Stimulated activated naive B cell treated with anti-CD40 and anti-IgM and Interleukin-4, amounts not matched to agents 10 μg/mL and 1 μg/mL and 100 μg/mL, for 72 hours (primary cell): ENCODE measurements at places on chromosomes 16 and 17.

DNA sequence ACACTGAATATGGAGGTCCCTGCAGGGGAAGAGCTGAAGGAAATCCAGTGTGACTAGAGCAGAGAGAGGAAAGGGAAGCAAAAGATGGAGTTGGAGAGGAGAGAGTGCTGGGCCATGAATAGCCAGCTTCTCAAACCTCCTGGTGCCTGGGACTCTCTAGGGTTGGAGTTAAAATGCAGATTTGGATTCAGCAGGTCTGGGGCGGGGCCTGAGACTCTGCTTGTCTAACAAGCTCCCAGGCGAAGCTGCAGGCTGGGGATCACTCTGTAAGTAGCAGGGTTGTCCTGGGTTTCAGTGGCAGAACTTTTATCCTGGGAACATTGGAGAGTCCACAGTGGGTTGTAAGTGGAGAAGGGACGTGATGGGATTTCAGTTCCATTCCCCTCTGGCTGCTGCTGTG is 103.4 kb upstream of the PLCG2 start:
- no peak for DNase-seq

- DNase-seq, result no peak
Measured at GRCh38 chr16:26139884-26140283, 448.1 kb downstream of the HS3ST4 start.

DNA sequence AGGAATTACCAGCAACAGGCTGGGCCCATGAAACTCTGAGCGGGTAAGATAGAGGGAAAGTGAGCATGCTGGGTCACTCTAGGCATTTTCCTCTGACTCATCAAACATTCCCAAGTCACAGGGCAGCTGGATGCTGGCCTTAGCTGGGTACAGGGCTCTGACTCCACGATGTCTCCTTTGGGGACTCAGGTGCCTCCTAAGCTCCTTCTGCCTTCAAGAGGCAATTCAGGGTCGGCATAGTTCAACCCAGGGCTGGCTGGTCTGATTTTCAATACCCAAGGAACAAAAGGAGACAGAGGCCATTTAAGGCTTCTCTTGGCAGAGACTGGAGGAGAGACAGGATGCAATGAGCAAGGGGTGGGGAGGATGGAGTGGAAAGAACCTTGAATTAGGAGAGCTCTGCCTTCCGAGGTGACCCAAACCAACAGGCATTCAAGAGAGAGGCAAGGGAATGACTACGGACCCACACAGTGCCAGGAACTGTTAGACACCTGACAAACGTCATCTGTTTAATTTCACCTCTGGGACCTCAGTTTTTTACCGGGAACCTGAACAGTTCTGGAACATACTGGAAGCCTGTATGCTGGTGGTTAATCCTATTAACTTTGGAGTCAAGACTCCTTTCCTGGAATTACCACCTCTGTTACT is 910 bp downstream of the WBP2 start:
- no peak for DNase-seq

DNA sequence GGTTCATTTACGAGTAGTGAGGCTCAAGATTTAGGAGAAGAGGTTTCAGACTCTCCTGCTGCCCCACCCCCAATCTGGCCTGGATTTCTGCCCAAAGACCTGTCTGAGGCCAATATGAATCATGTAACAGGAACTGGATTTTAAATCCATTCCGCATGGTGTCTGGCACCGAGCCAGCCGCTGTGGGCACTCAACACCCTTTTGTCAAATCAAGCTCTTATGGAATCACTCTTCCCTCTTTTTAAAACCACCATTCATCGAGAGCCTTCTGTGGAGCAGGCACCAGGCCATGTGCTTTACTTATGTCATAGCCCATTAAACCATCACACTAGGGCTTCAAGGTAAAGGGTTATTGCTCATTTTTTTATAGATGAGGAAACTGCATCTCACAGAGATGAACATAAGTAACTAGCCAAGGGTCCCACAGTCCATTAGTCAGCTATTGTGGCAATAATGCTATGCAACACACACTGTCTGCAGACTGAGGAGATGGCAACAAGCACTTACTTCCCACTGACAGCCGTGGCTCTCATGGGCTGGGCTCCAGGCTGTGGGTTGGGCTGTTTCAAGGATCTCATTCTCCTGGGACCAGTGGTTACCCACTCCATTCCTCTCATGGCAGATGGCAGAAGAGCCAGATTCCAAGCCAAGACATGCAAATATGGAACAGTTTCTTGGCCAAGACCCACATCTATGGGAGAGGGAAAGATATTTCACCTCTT is 93.6 kb downstream of the WSCD1 start:
- no peak for DNase-seq

GRCh38 chr16:10992797-10993196 is 48.4 kb downstream of the CLEC16A start:
- no peak for DNase-seq

DNA sequence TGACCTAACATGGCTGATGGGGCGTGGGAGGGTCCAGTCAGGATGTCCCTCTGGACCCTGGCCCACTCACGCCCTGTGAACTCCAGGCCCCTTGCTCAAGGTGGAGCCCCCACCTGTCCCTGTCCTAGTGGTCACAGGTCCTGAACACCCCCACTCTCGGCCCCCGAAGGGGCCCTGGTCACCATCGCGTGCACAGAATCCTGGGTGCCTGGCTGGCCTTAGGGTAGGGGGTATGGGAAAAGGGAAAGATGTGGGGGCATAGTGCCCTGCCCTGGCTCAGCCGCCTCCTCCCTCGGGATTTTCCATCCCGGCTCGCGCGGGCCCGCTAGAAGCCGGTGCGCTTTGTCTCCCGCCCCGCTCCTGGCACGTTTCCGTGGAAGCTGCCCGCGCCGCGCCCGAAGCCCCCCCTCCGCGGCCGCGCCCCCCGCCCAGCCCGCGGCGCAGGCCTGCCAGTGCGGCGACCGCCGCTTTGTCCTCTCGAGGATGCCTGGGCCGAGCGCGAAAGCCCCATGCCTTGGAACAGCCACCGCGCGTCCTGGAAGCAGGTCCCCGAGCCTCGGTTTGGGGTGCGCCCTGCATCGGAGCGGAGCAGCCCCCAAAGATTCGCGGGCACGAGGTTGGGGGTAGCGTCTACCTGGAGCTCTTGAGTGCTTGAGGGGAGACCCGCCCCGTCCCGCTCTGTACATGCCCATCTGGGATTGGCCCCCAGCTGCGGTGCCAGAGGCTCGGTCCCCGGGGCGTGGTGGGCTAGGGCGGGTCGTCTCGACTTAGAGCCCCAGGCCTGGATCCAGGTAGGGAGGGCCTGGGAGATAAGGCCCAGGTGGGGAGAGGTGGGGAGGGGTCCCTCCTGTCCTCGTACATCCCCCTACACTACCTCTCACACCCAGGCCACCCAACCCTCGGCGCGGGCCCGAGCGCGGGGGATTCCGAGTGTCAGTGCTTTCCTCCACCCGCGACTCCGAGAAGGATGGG is 1.3 kb downstream of the SMPD3 start:
- no peak for DNase-seq

- no peak for DNase-seq
Measured at GRCh38 chr17:82049106-82049505, 2.5 kb downstream of the RFNG start.
